ENCODE measurements at places on chromosomes 1 and 21.

DNA sequence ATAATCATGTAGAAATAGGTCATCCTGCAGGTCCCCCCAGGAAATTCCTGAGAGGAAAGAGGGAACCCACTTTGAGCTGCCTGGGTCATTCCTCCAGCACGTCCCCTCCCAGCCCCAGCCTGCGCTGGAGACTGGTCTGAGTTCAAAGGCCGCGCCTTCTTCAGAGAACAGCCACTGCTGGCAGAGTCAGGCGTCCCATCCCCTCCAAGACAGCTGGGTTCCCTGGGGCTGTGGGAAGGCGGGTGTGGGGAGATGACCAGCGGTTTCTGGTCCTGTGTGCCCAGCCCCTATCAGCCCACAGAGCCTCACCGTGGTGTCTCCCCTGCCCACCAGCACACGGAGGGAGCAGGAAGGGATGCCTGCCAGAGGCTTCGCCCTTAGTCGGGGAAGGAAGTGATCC lies 18.0 kb upstream of the TRAPPC10 start:
- ATAC-seq = no peak

GRCh38 chr1:165354739-165355138 lies 1.8 kb downstream of the LMX1A start:
- ATAC-seq = no peak

- no peak for ATAC-seq
Observed at GRCh38 chr1:69982992-69983391, 222.4 kb downstream of the LRRC40 start.

DNA sequence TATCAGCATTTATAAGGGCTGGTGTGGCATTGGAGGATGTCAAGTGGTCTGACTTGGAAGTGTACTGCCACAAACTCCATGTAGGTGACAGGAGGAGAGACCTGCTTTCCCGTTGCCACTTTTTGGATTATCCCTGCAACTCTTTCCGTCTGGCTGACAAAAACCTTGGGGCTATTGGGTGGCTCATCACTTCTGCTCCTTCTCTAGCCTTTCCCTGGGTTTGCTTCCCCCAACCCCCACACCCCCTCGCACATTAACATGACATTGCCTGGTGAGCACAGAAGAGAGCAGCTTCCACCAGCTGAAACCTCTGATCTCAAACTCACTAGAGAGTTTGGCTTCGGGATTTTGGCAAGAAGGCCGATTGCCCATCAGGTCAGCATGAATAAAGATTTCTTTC lies 39.2 kb downstream of the PROX1 start:
- no peak for ATAC-seq

- no peak for ATAC-seq
Observed at GRCh38 chr1:199700551-199700950, 327.0 kb upstream of the NR5A2 start.

DNA sequence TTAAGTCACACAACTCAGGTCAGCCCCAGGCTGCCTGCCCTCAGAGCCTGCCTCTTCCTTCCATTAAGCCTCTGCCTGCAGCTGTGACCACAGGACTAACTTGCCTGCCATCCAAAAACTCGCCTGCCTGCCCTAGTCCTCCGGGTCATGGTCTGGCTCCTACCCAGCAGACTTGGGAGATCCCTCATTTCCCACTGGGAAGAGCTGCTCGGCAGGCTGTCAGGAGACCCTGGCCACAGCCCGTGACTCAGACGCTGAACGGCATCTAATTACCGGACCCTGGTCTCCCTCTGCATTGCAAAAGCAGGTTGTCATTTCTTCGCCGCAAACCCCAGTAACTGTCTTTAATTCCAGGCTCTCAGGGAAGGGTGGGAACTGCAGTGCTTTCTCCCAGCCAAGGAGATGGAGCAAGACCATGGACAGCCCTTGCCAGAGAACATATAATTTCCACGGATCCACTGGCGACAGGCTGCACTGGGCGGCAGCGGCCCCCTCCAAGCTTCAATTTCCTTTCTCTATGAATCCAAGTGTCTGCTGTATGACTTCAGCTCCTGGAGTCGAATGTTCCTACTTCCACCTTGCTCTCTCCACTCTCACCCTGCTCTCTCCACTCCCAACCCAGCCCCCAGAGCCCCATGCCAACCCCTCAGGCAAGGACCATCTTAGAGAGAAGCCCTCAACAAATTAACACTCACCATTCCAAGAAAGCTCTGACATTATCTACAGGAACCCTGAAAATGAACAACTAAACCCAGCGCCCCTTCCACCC lies 20.4 kb downstream of the OLFML2B start:
- peak; percentile 80 for ATAC-seq

DNA sequence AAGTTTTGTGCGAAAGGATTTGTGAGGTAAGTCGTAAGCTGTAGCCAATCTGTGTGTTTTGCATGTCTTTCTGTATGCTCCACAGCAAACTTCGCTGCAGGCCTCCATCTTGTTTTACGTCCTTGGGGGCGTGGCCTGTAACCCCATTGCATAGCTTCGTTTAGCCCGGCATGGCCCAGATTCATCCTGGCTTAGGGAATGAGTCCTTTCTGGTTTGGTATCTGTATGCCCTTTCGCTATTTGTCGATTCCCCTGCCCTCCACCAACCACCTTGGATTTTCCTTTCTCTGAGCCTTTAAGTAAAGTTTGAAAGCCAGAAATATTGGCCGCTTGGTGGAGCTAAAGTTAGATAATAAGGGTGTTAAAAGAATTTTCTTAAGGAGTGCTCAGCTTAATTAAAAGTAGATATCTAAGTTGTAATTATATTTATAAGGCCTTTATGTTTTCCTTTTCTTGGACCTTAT lies 1.1 kb downstream of the THEM4 start:
- ATAC-seq = no peak

GRCh38 chr1:230251644-230252191 lies 174.4 kb downstream of the PGBD5 start:
- no peak for ATAC-seq

GRCh38 chr1:172824209-172824608 lies 165.3 kb downstream of the FASLG start:
- ATAC-seq = peak; percentile 23

DNA sequence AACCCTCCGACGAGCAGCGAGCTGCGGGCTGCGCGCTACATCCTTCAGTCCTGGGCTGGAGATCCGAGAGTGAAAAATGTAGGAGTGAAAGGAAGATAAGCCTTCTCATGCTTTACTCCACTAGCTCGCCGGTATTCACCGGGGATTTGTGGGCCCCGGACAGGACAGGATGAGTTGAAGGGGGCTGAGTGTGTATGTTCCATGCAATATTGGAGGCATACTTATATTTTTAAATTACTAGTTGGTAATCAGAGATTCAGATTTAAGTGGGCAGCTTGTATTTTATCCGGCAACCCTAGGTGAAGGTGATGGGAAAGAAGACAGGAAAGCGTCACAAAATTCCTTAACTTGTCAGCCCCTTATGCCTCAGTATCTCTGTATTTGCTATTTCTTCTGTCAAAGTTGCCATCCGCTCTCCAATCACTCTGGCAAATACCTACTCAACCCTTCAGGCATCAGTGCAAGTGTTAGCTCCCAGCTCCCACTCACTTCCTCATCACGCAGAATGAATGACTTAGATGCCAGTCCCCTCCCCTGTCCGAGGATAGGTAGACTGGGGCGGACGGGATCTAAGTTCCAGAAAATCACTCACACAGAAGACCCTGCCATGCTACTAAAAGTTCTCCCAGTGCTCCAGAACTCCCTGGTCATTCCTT lies 503 bp upstream of the PIGM start:
- ATAC-seq = peak; percentile 40

DNA sequence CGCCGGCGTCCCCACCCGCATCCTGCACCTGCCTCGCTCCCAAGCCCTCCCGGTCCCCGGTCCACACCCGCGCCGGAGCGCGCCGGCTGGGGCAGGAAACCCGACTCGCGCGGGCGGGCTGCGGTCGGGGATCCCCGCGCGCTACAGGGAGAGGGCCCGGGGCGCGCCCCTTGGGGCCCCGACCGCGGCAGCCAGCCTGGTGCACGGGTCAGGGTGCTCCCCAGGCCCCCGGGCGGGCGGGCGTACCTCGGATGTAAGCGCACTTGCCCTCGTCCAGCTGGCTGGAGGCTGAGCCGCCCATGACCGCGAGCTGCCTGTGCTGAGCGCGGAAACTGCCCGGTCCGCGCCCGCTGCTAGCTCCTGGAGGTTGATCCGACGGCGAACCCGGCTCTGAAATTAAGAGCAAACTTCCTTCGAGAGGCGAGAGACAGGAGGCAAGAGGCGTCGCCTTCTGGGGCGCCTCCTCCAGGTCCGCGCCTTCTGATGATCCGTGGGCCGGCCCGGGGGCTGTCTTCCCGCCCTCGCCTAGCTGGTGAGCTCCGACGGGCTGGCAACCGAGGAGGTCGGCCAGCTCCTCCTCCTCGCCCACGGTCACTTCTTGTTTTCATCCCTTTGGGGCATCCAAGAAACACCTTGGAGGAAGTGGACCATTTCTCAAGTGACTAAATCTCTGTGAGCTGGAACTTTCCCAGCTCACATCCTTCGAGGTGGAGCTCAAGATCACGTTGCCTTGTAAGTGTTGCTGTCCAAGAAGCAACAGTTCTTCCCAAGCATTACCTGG lies at the start of gene NIBAN1:
TSS of gene NIBAN1 (minus strand) at position 453 of the 781 bp plus-strand sequence. CDS start at position 301, 152 bp downstream.
- peak; percentile 87 for ATAC-seq

- no peak for ATAC-seq
Observed at GRCh38 chr1:26210147-26210870, 19.9 kb downstream of the CATSPER4 start.

- no peak for ATAC-seq
Observed at GRCh38 chr1:198275597-198275996, 118.8 kb downstream of the NEK7 start.

DNA sequence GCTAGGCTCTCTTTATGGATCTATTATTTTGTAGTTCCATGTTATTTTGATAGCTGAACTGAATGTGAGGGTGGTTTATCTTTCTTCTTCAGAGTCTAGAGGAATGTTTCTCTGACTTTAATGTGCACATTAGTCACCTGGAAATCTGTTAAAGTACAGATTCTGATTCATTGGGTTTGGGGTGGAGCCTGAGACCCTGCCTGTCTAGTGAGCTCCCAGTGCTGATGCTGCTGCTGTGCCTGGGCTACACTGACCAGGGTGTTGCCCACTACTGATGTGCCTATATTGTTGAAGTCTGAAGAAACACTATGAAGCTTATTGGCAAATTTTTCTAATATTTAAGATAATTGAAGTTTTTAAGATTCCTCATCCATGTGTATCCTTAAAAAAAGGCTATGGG lies 35.9 kb downstream of the CD46 start:
- ATAC-seq = no peak

DNA sequence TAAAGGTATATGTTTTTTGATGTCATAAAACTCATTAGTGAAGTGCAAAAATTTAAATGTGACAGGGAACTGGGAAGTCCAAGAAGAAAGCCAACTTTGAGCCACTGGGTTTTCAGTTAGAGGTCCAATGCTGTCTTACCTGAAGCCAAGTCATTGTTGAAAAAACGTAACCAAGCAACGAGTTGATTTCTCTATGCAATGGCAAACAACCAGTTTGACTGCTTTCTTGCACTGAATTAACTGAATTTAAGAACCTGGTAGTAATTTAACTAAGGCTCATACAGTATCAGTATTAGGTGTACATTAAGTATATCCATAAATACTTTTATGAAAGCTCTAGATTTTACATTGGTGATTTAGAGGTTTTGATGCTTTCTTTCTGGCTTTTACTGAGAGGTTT lies 20.2 kb upstream of the S1PR1 start:
- ATAC-seq = no peak

DNA sequence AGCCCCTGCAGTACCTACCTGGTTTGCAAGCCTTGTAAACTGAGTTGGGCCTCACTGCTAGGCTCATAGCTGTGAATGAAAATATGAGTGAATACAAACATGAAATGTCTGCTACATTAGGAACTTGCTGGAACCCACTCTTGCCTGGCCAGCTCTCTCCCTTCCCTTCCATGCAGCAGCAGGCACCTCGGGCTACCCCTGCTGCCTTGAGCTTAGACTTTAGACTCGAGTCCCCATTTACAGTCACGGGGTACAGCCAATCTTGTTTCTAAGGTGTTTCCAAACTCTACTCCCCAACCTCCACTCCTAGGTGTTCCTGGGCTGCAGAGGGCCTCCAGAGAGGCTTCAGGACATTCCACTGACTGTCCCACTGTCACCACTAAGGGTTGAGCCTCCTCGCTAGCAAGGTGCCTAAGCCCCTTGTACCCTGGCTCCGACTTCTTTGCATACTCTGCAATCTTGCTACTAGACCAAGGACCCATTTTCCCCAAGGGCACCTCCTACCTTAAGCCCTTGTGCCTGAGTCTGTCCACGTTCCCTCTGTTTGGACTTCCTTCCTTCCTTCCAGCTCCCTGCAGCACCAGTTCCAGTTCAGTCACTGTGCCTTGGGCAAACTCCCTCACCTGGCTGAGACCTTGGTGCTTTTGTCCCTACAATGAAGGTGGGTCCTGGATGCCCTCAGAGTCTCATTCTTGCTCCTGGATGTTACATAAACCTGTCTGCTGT lies 36.9 kb downstream of the CDK18 start:
- no peak for ATAC-seq

- ATAC-seq = peak; percentile 46
Observed at GRCh38 chr1:164641353-164641730, 82.4 kb downstream of the PBX1 start.

GRCh38 chr1:69707103-69707502 lies 139.4 kb downstream of the LRRC7 start:
- ATAC-seq = no peak

GRCh38 chr1:4044967-4045366 lies 144.9 kb upstream of the C1orf174 start:
- no peak for ATAC-seq

DNA sequence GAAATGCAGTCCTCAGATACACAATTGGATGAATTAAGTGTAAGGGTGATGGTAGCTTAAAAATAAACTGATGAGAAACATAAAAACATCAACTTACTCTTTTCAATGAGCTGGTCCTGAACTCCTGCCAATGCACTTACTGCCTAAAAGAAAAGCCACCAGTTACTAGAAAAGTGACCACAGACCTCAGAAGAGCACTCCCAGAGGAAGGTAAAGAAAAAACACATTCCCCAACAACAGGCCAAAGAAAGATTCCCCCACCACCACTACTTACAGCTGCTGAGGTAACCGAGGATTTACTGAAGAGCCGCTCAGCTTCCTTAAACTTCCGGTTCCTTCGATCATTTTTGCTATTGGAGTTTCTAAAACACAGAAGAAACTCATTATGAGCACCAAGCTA lies 5.4 kb downstream of the MEAF6 start:
- no peak for ATAC-seq

GRCh38 chr1:154780541-154780940 lies 89.5 kb downstream of the KCNN3 start:
- ATAC-seq = no peak

GRCh38 chr1:246037832-246038231 lies 469.2 kb downstream of the SMYD3 start:
- no peak for ATAC-seq

DNA sequence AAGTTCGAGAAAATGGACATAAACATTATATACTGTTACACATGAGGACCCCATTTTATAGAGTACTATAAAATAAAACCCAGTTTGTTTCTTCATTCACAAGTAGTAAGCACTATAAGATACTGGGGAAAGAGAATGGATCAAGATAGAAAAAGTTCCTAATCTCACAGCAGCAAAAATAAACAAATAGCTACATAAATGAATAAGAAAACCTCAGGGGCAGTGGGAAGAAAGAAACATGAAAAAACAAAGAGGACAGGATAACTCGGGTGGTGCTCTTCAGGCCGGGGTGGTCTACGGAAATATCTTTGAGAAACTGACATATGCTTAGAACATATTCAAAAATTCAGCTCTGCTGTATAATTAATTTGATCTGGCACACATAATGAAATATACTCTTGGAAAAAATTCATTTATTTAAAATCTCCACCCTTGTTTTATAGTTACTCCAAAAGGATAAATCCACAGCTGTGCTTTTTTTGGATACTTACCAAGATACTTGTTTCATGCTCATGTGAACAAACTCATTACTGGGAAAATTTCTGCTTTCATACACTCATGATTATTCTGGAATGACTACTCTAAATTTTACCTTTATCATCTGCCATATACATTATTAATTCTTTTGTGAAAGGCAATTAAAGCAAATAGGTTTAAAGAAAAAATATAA lies 20.0 kb downstream of the CEP170 start:
- ATAC-seq = no peak
